ENCODE measurements at places on chromosomes 12 and 14. TPM values are rescaled to one million over a fixed set of nuclear protein-coding genes. Genes with fewer than 3 reads are reported as not detected.

The NELL2 gene
- not detected for total RNA-seq

The TDG gene
- 13.2 TPM for total RNA-seq

The PLEKHD1 gene
- under 0.01 TPM for total RNA-seq

The TMEM63C gene
- 0.33 TPM for total RNA-seq

The PTPN11 gene
- 31.6 TPM for total RNA-seq

The KRT2 gene
- total RNA-seq = not detected

The LMNTD1 gene
- total RNA-seq = 1.3 TPM

The SYT1 gene
- total RNA-seq = 1.0 TPM

The TMTC3 gene
- total RNA-seq = 6.2 TPM

The TMEM229B gene
- 4.4 TPM for total RNA-seq

The SLC6A15 gene
- total RNA-seq = not detected

The KRT79 gene
- total RNA-seq = not detected

The TRPV4 gene
- total RNA-seq = 5.2 TPM

The DBX2 gene
- not detected for total RNA-seq

The ACSM4 gene
- total RNA-seq = not detected

The LRP1 gene
- total RNA-seq = 61.2 TPM

The OR6C76 gene
- total RNA-seq = not detected

The PPM1H gene
- total RNA-seq = 4.9 TPM

The SSPN gene
- 6.7 TPM for total RNA-seq

The ZDHHC22 gene
- total RNA-seq = not detected

The SLC17A8 gene
- total RNA-seq = not detected

The SDR9C7 gene
- total RNA-seq = not detected

The ARHGAP9 gene
- not detected for total RNA-seq

The GDF3 gene
- total RNA-seq = not detected

The SMCO3 gene
- 1.3 TPM for total RNA-seq

The ADCY6 gene
- total RNA-seq = 38.6 TPM

The TTC5 gene
- 16.6 TPM for total RNA-seq

The HECTD4 gene
- 45.2 TPM for total RNA-seq

The SMIM41 gene
- 0.26 TPM for total RNA-seq

The CDKN3 gene
- total RNA-seq = not detected

The CKAP4 gene
- total RNA-seq = 30.6 TPM

The CMA1 gene
- not detected for total RNA-seq

The KERA gene
- total RNA-seq = not detected

The SLC25A21 gene
- not detected for total RNA-seq

The FBXL14 gene
- total RNA-seq = 9.9 TPM

The GPRC5A gene
- 6.5 TPM for total RNA-seq

The MYH6 gene
- total RNA-seq = 0.26 TPM
